Activated CD4-positive, alpha-beta T cell treated with anti-CD3 and anti-CD28 coated beads for 36 hours (primary cell): ENCODE measurements at places on chromosomes 6 and 20. TPM values are rescaled to one million over a fixed set of nuclear protein-coding genes. Genes with fewer than 3 reads are reported as not detected.

DNA sequence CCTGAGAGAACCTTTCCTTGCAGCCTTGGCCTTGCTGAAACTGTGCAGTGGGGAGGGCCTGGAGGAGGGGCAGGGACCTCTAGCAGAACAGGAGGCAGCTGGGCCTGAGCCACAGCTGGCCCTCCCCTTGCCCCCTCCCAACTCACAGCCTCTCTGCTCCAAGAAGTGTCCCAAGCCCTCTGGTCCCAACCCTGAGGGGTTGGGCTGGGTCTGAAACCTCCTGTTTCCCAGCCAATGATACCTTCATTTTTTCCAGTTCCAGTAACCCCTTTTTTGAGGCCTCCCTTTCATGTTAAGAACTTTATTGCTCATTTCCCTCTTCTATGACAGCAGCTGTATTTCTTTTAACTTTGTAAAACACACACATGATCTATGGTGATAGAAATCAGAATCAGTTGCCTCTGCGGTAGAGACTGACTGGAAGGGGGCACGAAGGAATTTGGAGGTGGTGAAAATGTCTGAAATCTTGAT, 17.9 kb upstream of the ARMC12 start:
- peaks cover 70% of the 10 kb centered on the region for H3K4me1 ChIP-seq
- H3K27ac ChIP-seq: peak overlapping the region; percentile 90
- peak; percentile 72 for DNase-seq
- H3K27me3 ChIP-seq: no peaks in the 10 kb centered on the region
- H3K4me3 ChIP-seq: peak overlapping the region; percentile 75

DNA sequence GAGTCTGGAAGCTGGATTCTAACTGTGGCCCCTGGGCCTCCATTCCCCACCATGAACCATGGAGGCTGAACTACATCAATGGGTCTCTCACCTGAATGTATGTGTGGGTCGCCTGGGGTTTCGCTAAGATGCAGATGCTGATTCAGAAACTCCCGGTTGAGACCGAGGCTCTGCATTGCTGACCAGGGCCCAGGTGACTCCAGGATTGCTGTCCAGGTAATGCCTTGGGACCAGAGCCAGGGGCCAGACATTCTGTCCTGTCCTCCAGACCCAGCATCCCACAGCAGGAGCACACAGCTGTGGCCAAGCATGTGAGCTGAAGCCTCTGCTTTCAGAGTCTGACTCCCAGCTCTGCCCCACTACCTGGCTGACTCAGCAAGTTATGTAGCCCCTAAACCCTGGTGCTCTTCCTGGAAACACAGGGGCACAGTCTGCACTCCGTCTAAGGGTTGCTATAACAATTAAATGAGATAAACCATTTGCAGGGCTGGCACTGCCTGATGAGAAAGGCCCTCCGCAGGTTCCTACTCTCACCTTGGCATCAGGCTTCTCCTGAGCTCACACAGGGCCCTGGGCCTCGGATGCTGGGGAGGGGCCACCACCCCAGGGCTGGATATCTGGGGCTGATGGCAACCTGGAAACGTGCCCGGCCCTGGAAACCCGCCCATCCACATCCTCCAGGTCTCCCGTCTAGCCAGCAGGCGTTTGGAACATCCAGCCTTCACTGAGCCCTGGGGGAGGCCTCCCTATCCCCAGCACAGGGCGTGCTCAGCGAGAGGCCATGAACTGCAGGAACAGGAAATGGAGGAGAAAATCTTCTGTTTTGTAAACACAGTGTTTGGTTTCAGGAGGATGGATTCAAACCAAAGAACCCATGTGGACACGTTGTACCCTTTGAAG, 175.7 kb downstream of the DLL1 start:
- no peaks in the 10 kb centered on the region for H3K4me1 ChIP-seq
- H3K4me3 ChIP-seq: no peak overlapping the region
- DNase-seq: no peak
- H3K27me3 ChIP-seq: no peaks in the 10 kb centered on the region
- H3K27ac ChIP-seq: no peak overlapping the region
- H3K36me3 ChIP-seq: peaks cover 2% of the 10 kb centered on the region

- H3K4me3 ChIP-seq: no peak overlapping the region
- DNase-seq: no peak
- H3K4me1 ChIP-seq: no peaks in the 10 kb centered on the region
- no peaks in the 10 kb centered on the region for H3K36me3 ChIP-seq
- no peaks in the 10 kb centered on the region for H3K27me3 ChIP-seq
Measured at GRCh38 chr6:165725201-165725600, 62.2 kb upstream of the PDE10A start.

The ISM1 gene
- 0.51 TPM for total RNA-seq

The LINC00237 gene
- total RNA-seq: not detected

The SASH1 gene
- 0.26 TPM for total RNA-seq
